ENCODE measurements at places on chromosomes 3 and 15. TPM values are rescaled to one million over a fixed set of nuclear protein-coding genes. Genes with fewer than 3 reads are reported as not detected.

Gene NAALADL2
- 3.1 TPM for total RNA-seq

Gene H1-8
- not detected for total RNA-seq

Gene SLC51A
- not detected for total RNA-seq

Gene KCNMB3
- total RNA-seq: 1.1 TPM

Gene ZNF654
- total RNA-seq: 10.3 TPM

Gene SI
- not detected for total RNA-seq

Gene WDR6
- total RNA-seq: 86.9 TPM

DNA sequence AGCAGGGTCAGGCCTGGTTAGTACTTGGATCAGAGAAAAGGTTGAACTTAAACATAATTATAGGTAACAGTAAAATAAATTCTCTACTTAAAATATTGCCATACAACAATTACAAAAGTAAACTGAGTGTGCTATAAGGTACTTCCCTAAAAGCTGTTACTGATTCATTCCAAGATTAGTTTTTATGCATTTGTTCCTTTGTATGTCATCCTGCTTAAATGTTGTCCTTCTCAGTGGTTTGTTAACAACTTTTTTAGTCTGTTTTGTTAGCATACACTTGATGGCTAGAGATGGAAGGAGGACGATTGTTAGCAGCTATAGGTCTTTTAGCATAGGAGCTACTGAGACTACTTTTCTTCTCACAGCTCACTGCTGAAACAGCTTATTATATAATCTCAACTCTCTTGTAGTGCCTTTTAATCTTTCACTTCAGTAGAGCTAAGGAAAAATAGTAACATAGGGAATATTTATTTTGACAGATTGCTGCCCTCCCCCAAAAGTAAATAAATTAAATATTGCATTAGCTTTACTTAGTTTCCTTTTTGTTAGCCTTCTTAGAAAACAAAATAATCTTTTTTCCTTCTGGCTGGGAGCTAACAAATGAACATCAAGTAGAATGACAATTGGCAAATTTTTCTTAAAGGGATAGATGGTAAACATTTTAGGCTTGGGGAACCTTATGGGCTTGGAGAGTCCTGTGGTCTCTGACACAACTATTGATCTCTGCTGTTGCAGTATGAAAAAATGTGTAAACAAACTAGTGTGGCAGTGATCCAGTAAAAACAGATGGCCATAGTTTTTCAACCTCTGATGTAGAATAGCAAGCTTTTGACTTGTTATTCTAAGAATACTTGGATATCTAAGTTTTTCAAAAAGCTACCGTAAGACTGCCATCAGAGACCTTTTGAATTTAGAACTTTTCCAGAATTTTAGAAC is 39.5 kb downstream of the USP8 start:
- DNase-seq: no peak

GRCh38 chr3:61111825-61112224 is 139.4 kb downstream of the FHIT start:
- no peak for DNase-seq

- no peak for DNase-seq
Measured at GRCh38 chr3:81910244-81910852, 148.9 kb upstream of the GBE1 start.

DNA sequence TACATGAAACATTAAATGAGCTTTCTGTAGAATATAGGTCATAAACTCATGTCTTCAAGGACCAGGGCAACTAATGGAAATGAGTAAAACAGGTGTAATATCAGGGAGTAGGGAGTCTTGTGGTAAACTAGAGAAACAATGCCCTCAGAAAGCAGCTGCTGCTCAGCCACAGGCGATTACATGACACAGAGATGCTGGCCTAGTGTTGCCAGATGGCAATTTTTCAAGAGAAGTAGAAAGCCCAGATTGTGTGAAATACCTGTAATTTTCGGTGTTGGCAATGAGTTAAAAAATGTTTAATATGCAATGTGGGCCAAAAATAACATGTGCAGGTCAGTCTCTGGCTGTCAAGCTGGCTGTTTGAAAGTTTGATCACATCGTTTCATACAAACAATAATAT is 23.4 kb downstream of the NCEH1 start:
- no peak for DNase-seq

GRCh38 chr3:139468399-139468798 is 7.9 kb downstream of the RBP2 start:
- DNase-seq: no peak

GRCh38 chr3:137687181-137687879 is 76.8 kb upstream of the SOX14 start:
- DNase-seq: no peak

- DNase-seq: no peak
Measured at GRCh38 chr15:58285212-58285920, 146.4 kb upstream of the LIPC start.

GRCh38 chr15:100463515-100463914 is 65.2 kb downstream of the CERS3 start:
- DNase-seq: no peak

DNA sequence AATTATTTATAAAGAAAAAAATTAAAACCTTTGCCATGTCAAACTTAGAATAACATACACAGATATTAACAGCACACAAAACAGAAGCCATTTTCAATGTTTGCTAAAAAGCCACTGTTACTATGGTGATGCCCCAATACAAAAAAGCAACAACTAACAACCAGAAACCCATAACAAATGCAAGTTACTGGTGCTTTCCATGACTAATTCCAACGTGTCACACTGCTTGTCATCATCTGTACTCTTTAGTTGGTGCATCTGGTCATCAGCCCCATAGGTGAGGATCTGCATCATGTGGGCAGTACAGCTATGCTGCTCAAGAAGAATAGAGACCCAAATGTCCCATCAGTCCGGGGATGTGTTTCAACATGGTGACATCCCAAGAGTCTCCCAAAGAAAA is 52.8 kb downstream of the ATP8B4 start:
- DNase-seq: no peak

DNA sequence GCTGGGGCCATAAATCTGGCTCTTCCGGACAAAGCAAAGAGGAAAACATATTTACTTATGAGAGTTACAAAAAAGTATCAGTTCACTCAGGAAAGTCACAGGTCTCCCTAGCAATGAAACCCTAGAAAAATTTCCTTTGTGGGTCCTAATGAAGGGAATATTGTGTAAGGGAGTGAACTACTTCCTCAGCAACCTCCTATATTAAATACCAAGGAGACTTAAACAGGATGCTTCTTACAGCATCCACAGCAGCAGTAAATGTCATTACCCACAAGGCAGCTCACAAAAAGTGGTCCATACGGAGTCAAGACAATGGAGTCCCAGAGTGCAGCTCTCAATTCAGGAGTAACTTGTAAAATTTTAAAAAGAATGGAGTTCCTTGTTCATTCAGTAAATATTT is 14.9 kb upstream of the SLC24A5 start:
- no peak for DNase-seq

DNA sequence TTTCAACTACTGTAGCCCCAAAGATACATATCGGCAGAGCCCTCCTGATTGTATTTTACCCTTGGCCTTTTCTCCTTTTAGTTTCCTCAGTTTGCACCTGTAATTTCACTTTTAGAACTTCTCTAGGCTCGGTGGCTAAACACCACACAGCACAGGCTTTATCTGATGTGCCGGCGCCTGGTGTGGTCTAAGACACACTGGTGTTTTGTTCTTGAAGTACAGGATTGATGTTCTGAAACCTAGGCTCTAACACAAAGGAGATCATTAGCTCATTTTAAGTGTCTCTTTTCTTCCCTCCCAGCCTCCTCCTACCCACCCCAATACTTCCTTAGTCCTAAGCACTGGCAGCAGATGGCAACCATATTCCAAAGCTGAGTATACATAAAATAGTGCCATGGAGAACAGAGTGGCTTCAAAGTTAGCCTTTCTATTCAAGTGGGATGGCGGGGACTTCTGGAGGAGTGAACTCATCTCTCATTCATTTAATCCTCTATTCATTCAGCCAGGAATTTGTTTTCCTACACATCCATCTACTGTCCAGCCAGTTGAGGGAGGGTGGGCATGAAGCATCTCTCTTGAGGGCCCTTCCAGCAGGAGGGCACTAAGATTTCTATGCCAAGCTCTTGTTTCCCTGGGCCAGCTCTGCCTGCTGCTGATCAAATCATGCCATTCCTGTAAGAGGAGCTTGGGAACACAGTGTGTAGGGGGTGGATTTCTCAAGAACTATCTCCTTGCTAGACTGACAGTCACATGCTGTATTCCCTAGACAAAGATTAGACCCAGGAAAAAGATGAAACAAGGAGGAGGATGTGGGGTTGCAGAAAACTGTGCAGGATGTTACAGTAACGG is 71.2 kb downstream of the TIGIT start:
- DNase-seq: no peak

GRCh38 chr3:62056658-62057057 is 316.7 kb downstream of the FEZF2 start:
- no peak for DNase-seq

GRCh38 chr3:105843994-105844393 is 24.8 kb downstream of the CBLB start:
- no peak for DNase-seq

DNA sequence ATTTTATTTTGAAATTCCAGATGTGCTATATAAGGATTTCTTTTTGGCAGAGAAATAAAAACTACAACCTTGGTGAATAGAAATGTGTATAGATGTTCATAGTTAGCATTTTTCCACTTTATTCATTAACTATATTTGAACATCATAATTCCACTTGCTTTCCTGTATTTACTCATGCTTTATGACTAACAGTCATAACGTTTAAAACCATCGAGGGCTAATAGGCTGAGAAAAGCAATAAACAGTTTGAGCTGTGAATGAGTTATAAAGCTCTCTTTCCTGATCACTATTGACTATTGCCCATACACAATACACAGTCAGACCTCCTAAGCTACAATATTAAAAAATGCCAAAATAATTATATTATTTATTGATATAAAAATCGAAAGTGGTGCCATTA is 502.1 kb upstream of the RASGRP1 start:
- DNase-seq: no peak

DNA sequence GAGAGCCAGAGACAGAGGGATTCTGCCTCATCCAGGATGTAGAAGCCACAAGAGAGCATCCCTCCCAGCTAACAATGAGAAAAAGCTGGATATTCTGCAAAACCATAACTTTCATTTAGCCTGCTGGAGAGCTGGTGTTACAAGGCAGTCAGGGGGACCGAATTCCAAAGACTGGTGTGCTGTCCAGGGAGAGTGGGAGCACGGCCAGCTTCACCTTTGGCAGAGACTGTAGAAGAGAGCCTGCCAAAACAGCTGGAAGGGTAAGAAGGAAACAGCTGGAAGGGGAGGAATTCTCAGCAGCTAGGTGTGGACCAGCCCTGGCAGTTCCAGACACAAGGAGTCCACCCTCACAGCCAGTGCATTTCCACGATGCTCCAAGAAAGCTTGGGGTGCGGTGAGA is 109.9 kb upstream of the LINGO1 start:
- DNase-seq: no peak

GRCh38 chr3:170632780-170633179 is 46.9 kb upstream of the SLC7A14 start:
- DNase-seq: no peak

DNA sequence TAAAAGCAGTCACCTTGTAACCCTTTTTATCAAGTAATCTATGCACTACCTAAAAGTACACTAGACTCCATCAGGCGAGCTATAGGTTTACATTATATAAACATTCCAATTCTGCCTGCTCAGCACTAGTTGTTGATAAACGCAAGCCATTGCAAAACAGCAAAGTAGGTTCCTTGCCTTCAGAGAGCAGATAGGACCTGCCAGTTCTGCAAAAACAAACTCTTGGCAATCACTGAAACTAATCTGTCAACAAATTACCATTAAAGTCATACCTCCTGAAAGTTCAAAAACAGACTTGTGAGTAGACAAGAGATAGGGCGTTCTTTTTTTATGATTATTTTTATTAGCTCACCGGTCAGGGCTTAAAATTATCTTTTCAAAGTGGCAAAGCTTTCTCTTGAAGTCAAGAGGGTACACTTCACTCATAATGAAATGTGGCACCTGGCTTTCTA is 392.5 kb downstream of the FOXP1 start:
- no peak for DNase-seq

GRCh38 chr3:127751782-127752181 is 70.5 kb downstream of the MGLL start:
- no peak for DNase-seq

Measured in left ventricle myocardium superior (tissue), 1 donor.